ENCODE measurements at places on chromosomes 11 and 22. TPM values are rescaled to one million over a fixed set of nuclear protein-coding genes. Genes with fewer than 3 reads are reported as not detected.

GRCh38 chr22:30087611-30088010, 7.3 kb downstream of the HORMAD2 start:
- DNase-seq, result no peak

DNA sequence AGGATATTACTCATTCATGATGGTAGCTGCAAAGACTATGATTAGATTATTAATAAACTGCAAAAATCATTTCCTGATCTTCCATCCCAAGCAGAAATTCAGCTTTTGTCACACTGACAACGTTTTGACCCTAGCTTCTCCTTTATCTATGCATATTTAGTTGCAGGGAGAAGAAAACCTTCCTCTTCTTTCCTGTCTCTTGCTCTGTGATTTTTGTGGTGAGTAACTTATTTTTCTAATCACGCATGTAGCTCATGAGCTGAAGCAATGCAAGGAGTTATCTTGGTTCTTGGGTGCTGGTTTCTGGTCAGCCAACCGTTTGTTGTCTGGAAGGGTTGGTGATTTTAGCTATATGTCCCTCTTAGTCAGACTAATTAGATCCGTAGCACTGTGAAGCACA, 56.4 kb downstream of the FDX1 start:
- DNase-seq, result no peak

DNA sequence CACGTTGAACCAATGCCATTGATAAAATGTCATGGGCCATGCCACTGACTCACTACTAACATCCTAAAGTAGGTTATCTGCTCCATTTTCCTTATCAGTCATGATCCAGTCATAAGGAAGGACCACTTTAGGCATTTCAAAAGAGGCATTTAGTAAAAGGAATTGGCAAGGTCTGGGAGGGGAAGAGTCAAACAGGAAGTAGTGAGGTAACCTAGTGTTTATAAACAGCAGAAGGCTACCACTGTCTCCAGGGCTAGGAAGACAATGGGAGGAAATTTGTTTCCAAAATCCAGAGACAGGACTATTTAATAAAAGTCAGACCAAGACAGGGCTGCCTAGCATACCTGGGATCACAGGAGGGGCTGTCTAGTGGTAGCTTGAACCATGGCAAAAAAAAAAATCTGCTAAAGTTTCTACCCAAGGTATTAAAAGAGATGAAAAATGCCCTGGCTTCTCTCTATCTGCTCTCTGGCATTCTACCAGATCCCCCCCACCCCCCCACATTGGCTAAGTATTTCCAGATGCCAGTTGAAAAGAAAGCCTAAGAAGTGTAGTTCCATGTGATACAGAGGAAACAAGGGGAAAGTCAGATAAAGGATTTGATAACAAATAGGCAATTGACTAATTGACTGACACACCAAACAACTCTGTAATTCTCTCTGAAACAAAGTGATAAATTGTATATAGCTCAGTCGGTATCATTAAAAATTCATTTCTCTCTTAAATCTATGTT, 50.4 kb upstream of the C11orf87 start:
- DNase-seq, result no peak

GRCh38 chr11:90133560-90134477, 644 bp upstream of the NAALAD2 start:
- no peak for DNase-seq

- DNase-seq, result no peak
These were observed 25.4 kb downstream of the SIK3 start for GRCh38 chr11:117072517-117073461.

DNA sequence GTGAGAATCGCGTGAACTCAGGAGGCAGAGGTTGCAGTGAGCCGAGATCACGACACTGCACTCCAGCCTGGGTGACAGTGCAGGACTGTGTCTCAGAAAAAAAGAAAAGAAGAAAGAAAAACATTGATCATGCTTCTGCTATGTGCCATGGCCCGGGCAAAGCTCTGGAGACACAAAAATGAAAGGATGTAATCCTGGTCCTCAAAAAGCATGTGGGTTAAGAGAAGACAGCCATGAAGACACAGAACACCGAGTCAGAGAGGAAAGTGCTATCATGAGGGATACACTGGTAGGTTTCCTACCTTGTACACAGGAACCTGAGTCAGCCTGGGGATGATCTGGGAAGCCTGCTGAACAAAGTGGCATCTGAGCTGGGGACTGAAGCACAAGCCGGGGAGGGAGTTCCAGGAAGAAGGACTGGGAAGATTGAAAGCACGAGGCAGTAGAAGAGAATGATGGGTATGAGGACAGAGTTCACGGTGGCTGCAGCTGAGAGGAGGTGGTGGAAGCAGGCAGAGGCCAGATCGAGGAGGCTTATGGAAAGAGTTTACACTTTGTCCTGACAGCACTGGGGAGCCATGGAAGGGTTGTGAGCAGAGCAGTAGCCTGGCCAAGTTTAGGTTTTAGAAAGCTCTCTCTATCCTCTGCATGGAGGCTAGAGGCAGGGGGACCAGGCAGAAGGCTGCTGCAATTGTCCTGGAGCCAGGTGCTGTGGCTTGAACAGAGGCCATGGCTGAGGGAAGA, 9.9 kb upstream of the MAFF start:
- no peak for DNase-seq

- no peak for DNase-seq
These were observed 972 bp upstream of the TSSC4 start for GRCh38 chr11:2399488-2400068.

DNA sequence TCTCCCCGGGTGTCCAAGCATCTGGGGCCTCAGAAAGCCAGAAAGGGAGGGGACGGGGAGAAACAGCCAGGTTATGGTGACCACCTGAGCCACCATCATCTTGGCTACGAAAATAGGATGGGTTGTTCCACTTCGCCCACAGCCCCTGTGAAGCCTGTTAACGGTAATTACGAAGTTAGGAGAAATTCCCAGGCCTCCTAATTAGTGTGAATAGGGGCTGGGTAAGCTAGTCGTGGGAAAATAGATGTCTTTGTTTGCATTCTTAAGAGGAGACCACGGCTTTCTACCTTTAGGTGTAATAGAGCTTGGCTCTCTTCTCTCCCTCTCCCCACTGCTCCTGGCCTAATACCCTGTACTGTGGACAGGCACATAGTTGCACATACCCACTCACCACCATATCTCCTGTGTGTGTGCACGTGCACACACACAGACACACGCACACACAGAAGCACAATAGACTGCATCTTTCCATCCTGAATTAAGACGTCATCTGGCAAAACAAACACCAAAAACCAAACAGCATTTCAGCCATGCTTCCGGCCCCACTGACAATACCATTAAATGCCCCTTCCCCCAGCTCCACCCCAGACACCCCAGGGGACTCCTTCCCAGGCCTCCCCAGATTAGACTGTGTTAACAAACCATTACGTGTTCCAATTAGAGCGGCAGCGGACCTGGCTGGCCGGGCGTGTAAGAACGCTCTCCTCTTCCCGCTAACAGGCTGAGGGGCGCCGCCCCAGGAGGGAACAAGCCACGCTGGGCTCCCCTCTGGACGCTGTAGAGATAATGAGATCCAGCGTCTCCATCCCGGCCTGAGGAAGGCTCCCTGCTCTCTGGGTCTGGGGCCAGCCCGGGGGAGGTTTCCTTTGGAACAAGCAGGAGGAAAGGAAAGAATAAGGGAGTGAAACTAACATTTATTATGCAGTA, 72.8 kb downstream of the TP53I11 start:
- no peak for DNase-seq

DNA sequence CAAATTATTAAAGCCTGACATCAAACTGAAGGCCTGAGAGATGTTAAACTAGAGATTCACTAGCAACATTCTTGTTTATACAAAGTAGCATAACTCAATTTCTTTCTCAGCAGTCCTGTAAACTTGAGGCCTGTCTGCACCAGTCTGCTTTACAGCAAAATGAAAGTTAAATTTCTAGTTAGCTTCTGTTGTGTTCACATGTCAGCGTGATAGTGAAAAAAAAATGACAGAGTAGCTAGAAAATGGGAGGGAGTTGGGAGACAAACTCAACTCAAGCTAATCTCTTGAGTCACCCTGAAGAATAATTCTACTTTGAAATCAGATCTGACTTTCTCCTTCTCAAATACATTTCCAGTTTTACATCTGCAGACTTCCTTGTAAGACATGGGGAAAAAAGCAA, 6.5 kb downstream of the RBFOX2 start:
- DNase-seq, result no peak

DNA sequence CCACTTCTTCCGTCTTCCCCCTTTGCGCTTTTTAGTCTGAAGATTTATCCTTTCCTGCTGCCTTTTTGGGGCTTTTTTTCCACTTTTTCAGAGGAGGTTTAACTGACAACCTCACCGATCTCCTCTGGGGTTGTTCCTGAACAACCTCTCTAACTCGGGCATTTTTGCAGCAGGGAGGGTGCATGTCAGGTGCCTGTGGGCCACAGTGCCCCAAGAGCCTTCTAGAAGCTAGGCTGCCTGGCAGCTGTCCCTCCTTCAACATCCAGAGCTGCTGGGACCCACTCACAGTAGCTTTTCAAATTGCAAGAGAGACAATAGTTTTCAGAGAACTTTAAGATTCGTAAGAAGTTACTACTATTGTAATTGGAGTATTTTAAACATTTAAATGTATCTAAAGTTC, 1112.4 kb upstream of the CNTN5 start:
- no peak for DNase-seq

DNA sequence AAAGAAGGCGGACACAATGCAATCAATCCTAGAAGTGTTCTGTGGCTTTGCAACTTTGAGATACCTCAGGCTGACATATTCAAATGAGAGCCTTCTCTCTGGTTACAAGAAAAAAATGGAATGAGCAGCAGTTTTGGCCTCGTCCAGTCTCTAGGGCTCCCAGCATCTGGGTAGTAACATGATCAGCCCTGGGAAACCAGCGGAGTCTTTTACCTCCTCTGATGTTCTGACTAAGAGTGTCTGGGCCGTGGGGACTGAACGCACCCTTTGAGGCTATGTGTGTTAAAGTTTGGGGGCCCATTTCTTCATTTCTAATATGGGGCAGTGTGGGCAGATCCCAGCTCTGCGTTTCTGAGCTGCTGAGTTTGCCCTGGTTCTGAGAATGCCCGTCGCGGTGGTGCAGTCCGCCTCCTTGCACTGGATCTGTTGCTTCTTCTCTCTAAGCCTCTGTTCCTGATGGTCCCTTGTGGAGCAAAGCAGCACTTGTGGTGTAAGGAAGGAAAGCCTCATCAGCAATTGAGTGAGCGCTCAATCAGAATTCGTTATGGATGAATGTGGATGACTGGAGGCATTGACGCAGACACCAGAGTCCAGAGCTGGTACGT, 8.1 kb downstream of the PARVB start:
- DNase-seq, result no peak

GRCh38 chr11:37500425-37500824, 902.4 kb upstream of the RAG2 start:
- no peak for DNase-seq

- no peak for DNase-seq
These were observed 470.9 kb downstream of the ETS1 start for GRCh38 chr11:128116447-128116846.

DNA sequence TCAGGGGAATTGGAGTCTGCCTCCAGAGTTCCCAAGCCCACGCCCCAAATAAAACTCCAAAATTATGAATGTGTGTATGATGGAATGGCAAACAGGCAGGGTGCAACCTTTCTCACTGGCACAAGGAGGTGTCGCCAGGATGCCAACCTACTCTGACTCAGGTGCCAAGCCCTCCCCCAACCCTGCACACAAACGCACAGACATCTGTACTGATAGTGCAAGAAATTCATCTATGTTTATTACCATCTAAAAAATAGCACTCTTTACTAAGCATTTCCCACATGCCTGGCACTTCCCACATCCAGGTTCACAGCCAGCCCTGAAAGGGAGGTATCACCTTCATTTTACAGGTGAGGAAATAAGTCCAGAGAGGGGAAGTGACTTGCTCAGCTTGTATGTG, 1.2 kb downstream of the PLA2G3 start:
- DNase-seq, result no peak

DNA sequence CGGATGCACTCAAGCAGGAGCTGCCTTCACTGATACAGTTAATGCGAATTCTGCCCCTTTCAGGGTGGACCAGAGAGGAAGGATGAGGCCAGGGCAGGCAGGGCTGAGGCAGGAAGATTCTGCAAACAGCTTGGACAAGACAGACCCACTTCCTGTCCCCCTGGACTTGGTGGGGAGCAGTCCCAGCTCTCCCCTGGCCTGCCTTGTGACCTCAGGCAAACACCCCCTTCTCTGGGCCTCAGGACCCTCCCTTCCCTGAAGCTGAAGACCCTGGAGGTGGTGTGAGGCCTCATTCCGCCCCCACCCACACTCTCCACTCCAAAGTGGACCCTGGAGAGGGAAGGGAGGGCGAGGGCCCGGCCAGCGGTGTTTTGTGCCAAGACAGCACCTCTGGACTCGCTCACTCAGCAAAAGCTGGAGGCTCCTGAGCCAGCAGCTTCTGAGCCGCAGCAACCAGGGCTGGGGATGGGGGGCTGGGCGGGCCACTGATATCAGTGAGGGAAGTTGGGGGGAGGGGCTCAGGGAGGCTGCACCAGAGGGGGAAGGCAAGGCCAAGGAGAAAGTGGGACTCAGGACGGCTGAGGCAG, 8.5 kb downstream of the RAB3IL1 start:
- DNase-seq, result no peak

DNA sequence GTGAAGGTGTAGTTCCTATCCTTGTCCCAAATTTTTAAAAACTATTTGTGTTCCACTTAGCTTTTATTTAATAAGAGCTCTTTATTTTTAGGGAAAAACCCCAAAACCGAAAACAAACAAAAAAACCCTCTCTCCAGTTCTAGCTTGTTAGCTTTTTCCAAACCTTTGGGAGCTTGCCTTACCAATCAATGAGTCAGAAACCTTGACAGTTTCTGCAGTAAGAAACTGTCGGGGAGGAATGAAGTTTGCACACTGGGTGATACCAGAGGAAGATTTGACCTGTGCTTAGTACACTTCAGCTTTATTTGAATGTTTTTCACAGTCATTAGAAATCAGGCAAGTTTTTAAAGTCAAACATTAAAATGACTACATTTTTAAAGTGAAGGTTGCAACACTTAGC, 105.0 kb downstream of the FAT3 start:
- DNase-seq, result no peak

GRCh38 chr11:23403210-23404185, 543.2 kb upstream of the CCDC179 start:
- no peak for DNase-seq

DNA sequence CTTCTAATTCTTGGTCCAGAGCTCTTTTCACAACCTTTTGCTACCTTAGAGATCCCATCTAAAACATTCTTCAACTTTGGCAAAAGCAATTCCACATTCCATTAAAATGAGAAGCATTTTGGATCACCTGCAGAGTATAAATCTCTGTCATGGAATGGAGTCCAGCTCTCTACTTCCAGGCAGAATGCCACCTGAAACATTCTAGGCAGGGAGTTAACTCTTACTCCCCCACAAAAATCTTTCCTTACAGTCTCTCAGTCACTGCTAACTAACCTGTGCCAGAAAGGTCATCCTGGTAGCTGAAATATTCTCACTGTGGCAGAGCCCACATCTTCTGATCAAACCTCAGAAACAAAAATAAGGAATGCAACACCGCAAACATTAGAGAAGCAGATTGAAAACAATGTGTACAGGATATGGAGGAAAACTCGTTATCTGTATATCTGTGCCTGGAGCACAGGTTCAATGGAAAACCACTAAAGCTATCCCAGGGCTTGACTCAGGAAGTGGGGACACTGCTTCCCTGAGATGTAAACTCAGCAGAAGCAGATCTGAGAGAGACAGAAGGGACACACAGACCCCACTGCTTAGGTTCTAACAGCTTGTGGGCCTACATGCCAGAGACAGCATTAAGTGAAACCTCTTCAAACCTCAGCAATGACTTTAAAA, 78.9 kb downstream of the KCNC1 start:
- DNase-seq, result no peak

CASTOR1 gene
- 13.5 TPM for total RNA-seq

SH3BP1 gene
- total RNA-seq, result 31.9 TPM

PRRG4 gene
- total RNA-seq, result 4.7 TPM

PRG3 gene
- total RNA-seq, result not detected

SMIM38 gene
- 2.1 TPM for total RNA-seq

CFAP300 gene
- 3.3 TPM for total RNA-seq

LRP5 gene
- 72.5 TPM for total RNA-seq

ART1 gene
- total RNA-seq, result not detected

Measured in mesothelial cell of epicardium (in vitro differentiated cells).